Neural progenitor cell (in vitro differentiated cells): ENCODE measurements at places on chromosomes 16 and 17.

DNA sequence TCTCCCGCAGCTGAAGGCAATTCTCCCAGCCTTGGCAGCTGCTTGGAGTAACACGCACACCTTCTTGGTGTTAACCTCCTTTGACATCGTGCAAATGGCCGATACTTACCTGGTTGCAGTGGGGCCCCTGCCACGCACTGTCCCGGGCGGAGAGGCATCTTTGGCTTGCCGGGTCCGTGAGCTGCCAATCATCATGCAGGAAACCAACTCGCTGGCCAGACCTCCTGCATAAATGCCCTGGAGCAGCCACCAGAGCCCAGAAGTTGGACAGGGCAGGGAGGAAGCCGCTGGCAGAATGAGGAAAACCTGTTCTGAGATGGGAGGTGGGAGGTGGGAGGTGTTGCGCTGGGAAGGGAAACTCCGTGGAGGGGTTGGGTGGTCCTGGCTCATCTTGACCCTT lies 41.7 kb upstream of the CREBBP start:
- DNase-seq, result no peak

- DNase-seq, result no peak
These were observed 15.3 kb downstream of the KLHL36 start for GRCh38 chr16:84663433-84664101.

- no peak for DNase-seq
These were observed 48.0 kb upstream of the ZFHX3 start for GRCh38 chr16:73095885-73096421.

- DNase-seq, result no peak
These were observed 15.3 kb upstream of the CNOT1 start for GRCh38 chr16:58644765-58645487.

- no peak for DNase-seq
These were observed 123.2 kb upstream of the ANKFN1 start for GRCh38 chr17:56030009-56030624.

DNA sequence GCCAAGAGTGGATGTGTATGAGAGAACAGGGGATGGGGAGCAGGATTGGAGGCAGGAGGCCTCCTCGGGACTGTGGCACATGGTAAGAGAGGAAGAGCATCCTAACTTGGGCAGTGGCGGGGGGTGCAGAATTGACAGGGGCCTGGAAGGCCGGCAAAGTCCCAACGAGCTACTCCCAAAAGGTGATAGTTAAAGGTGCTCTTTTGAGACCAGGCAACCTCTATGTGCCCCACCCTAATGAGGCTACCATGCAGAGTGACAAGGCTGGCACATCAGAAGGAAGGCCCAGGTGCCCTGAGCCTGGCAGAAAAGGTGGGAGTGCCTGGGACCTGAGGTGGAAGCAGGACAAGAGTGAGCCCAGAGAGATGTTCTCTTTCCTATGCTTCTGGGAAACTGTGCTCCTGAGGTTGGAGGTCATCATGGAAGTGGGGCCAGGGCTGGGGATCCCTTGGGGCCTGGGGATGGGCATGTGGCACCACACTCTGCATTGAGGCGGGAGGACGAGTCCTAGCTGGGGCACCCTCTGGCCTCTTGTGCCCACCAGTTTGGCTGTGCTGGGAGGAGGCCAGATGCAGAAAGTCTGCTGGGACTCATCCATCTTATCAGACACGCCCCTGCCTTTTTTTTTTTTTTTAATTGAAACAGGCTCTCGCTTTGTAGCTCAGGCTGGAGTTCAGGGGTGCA lies 5.9 kb downstream of the RAB11FIP4 start:
- DNase-seq, result no peak

- no peak for DNase-seq
These were observed 225.7 kb downstream of the UTP18 start for GRCh38 chr17:51486091-51486490.

GRCh38 chr17:59512844-59513385 lies 52.5 kb upstream of the DHX40 start:
- DNase-seq, result no peak

DNA sequence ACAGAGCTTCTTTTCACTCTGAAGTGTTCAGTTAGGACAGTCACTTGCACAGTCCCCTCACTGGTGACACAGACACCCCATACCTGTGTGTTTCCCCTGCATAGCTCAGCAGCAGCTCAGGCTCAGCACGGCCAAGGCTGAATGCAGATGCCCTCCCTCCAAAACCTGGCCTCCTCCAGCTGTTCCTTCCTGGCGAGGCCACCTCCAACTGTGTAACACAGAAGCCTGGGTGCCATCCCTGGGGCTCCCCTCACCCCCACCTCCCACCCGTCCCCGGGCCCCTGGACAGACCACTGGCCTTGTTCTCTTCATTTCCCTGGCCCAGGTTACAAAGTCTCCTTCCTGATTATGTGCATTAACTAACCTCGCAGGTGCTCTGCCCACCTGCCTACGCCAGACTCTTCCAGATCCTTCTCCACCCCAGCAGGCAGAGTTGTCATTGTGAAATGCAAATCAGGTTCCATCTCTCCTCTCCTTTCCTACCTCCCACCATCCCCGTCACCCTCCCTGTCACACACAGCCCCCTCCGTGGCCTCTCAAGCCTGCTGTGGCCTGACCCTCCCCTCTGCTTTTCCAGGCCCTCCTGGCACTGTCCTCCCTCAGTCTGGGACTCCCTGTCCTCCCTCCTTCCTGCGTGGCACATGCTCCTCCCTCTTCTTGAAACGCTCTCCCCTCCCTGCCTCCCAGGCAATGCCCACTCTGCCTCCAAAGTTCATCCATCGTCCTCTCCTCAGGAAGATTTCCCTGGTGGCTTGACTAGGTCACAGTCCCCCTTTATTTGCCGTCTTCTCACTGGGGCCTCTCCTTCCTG lies 26.4 kb downstream of the MLYCD start:
- no peak for DNase-seq

DNA sequence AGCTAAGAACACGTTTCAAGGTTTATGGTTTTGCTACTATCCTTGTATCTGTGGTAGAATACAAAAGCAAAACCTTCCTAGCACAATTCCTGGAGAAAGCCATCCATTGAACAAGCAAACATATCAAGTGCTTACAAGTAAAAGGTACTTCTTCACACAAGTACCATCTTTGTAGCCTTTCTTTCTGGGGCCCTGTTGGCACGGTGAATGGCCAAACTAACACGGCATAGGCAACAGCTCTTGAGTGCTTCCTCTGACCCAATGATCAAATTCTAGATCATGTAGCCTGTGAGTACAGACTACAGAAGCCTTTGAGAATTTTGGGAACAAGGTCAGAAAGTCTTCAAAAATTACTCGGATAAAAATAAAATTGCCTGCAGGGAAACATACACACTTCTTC lies 57.9 kb downstream of the ANKFY1 start:
- DNase-seq, result no peak

GRCh38 chr16:19861133-19861532 lies 23.5 kb downstream of the GPRC5B start:
- DNase-seq, result no peak

DNA sequence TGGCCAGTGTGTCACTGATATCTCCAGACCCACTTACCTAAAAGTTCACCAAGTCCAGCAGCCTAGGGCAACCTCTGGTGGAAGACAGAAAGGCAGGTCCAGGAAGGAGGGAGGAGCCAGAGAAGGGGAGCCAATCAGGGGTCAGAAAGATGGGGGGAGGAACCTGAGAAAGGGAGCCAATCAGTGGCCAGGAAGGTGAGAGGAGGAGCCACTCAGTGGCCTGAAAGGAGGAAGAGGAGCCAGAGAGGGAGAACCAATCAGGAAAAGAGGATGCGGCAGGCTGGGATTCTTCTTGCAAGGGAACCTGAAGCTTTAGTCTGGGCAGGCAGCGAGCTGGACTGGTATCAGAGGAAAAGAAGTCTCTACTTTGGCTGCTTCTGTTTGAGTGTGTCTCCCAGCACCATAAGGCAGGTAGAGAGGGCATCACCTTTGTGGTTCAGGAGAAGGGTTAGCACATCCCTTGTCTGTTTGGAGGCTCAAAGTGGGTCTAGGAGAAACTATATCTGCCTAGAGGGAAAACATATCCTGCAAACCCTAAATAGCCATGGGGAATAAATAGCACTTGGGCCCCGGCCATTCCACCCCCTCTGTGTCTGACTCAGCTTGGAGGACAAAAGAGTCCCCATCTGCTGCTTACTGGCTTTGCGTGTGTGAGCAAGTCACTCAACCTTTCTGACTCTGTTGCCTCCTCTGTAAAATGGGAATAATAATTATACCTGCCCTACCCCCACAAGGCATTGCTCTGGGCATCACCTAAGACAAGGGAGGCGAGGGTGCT lies 43.4 kb upstream of the CRHR1 start:
- DNase-seq, result peak; percentile 93

DNA sequence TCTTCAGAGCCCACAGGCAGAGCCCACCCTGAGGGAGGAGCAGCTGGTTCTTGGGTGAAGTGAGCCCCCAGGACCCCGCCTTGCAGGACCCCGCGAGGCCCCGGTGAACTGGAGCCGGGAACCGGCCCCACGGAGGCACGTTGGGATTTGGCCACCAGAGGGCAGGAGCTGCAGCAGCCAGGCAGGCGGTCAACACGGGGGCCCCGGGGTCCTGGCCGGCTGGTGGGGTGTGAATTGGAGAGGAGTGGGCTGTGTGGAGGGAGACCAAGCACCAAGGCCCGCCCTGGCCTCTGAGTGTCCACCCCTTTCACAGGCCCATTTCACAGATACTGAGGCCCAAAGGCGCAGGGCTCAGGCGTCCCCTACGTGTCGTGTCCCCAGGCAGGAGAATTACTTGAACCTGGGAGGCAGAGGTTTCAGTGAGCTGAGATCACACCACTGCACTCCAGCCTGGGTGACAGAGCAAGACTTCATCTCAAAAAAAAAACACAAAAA lies 2.2 kb downstream of the DPEP1 start:
- peak; percentile 67 for DNase-seq

DNA sequence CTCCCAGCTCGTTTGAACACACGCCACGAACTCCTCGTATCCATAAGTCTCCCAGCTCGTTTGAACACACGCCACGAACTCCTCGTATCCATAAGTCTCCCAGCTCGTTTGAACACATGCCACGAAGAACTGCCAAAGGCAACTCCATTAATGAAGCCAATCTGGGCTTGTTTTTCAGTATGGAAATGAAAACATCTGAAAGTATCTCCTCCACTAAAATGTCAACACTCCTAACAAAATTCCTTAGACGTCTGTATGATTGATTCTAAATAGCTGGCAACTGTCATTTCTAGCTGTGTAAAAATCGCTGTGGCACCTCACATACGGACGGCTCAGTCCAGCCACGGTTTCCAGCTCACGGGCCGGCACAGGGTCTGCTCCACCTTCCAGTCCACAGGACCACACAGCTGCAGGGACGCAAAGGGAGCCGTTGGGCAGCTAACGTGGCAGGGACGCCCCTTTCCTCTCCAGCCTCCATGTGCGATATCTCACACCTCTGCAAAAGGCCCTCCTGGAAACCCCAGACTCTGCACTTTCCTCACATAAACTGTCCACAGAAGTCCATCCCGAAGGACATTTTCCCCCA lies 67.1 kb upstream of the METRNL start:
- no peak for DNase-seq

DNA sequence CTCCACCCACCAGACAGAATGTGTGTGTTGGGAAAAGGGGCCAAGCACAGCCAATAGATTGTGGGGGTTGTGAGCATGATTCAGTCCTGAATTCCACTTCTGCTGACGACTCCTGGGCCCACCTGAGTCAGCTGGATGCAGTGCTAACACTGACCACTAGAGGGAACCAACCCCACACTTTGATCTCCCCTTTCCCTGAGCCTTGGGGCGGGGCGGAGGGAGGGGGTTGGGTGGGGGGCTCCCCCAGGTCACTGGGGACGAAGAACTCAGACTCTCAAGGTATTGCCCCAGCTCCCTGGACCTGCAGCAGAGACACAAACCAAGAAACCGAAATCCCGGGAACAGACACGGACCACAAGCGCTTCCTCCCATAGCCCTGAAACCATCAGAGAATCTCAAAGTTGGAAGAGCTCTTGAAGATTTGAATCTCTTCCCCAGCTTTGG lies 621 bp upstream of the CSHL1 start:
- DNase-seq, result peak; percentile 59

- DNase-seq, result no peak
These were observed 27.5 kb downstream of the UNC13D start for GRCh38 chr17:75816693-75817092.

GRCh38 chr17:77225265-77225664 lies 84.5 kb downstream of the SEC14L1 start:
- DNase-seq, result no peak

DNA sequence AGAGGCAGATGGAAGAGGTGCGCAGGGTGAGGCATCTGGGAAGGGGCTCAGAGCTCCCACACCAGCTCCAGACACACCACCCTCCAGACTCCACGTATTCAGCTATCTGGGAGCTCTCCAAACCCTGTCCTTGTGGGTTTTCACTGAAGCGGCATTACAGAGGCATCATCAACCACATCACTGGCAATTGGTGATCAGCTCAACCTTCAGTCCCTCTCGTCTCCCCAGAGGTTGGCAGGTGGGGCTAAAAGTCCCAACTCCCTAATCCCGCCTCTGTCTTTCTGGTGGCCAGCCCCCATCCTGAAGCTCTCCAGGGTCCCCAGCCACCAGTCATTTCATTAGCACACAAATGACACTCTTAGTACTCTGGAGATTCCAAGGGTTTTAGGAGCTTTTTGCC lies 123.9 kb downstream of the KCNJ12 start:
- DNase-seq, result no peak

GRCh38 chr16:81885976-81886586 lies 107.0 kb downstream of the PLCG2 start:
- peak; percentile 60 for DNase-seq

DNA sequence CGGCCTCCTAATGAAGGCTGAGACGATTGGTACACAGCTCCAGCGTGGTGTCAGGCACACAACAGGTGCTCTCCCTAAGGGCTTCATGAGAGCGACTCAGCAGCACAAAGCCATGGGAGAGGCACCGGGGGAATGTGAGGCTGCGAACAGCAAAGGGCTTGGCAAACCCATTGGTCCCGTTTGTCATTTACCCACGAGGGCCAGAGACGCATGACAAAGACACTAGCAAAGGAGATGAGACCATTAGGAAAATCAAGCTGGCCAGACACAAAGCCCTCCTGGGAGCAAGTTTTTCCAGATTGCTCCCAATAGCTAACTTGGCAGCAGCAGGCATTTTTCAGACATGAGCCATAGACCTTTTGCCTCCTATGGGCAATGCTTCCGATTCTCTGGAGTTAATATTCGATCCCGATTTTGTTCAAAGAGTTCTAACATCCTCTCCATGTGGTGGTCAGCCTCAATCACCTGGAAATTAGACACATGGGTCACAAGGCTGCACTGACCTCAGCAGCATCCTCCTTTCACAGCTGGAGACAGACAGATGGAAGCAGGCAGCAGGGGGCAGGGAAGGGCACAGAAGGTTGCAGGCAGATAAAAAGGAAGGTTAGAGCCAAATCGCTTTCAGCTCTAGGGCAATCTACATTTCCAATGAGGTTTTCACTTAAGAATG lies 38.2 kb downstream of the TK2 start:
- peak; percentile 33 for DNase-seq

- no peak for DNase-seq
These were observed 2.8 kb upstream of the KDM6B start for GRCh38 chr17:7831233-7831632.
